ENCODE measurements at places on chromosomes 5 and 9. TPM values are rescaled to one million over a fixed set of nuclear protein-coding genes. Genes with fewer than 3 reads are reported as not detected.

GRCh38 chr5:152106571-152106970 lies 181.9 kb upstream of the GLRA1 start:
- H3K27ac ChIP-seq, result no peak overlapping the region
- no peak overlapping the region for H3K4me3 ChIP-seq
- peaks cover 6% of the 10 kb centered on the region for H3K4me1 ChIP-seq
- no peaks in the 10 kb centered on the region for H3K27me3 ChIP-seq
- H3K36me3 ChIP-seq, result no peaks in the 10 kb centered on the region

DNA sequence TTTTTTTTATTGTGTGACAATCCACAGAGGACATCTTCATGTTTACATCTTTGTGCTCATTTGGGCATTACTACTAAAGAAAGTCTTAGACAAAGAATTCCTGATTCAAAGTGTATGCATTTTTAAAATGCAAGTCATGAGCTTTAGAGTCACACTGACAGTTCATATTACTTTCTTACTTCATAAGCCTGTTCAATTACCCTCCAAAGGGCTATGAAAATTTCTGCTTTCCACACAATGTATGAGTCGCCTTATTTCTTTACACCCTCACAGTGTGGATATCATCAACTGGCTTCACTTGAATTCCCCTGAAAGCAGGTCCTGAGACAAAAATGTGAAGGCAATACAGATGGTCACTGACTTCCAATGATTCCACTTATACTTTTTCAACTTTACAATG lies 280.4 kb upstream of the PTGER4 start:
- H3K27ac ChIP-seq, result no peak overlapping the region
- H3K36me3 ChIP-seq, result no peaks in the 10 kb centered on the region
- DNase-seq, result no peak
- no peak overlapping the region for H3K4me3 ChIP-seq

Gene GLRA1
- polyA plus RNA-seq, result not detected

- no peak for DNase-seq
- no peak overlapping the region for H3K27ac ChIP-seq
Measured at GRCh38 chr5:151015974-151016587, 4.3 kb upstream of the GPX3 start.

Gene GOLGA1
- polyA plus RNA-seq, result 6.3 TPM

- H3K27ac ChIP-seq, result no peak overlapping the region
- peaks cover 2% of the 10 kb centered on the region for H3K36me3 ChIP-seq
- DNase-seq, result no peak
- H3K4me3 ChIP-seq, result peak overlapping the region; percentile 78
Measured at GRCh38 chr9:136437839-136438547, 1.7 kb downstream of the INPP5E start.

Gene PDE6A
- not detected for polyA plus RNA-seq

GRCh38 chr5:82405618-82406204 lies 127.6 kb upstream of the RPS23 start:
- H3K36me3 ChIP-seq, result no peaks in the 10 kb centered on the region
- no peak overlapping the region for H3K27ac ChIP-seq
- peaks cover 11% of the 10 kb centered on the region for H3K4me1 ChIP-seq
- no peaks in the 10 kb centered on the region for H3K27me3 ChIP-seq

Gene FOXD4L4
- polyA plus RNA-seq, result 0.03 TPM

DNA sequence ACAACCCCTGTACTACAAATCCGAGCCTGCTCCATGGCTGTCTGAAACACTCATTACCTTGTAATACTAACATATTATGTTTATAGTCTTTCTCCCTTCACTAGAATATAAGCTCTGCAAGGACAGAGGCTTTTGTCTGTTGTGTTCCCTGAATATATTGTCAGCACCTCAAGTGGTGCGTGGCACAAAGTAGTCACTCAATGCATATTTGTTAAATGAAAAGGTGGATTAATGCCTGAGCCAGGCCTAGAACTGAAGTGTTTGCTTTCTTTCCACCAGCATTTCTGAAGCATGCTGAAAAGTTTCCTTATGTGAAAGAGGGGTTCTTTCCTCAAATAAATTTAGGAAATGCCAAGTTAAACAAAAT lies 36.3 kb downstream of the ELL2 start:
- no peak overlapping the region for H3K4me3 ChIP-seq
- no peaks in the 10 kb centered on the region for H3K4me1 ChIP-seq
- H3K27ac ChIP-seq, result no peak overlapping the region
- H3K36me3 ChIP-seq, result no peaks in the 10 kb centered on the region
- no peaks in the 10 kb centered on the region for H3K27me3 ChIP-seq

DNA sequence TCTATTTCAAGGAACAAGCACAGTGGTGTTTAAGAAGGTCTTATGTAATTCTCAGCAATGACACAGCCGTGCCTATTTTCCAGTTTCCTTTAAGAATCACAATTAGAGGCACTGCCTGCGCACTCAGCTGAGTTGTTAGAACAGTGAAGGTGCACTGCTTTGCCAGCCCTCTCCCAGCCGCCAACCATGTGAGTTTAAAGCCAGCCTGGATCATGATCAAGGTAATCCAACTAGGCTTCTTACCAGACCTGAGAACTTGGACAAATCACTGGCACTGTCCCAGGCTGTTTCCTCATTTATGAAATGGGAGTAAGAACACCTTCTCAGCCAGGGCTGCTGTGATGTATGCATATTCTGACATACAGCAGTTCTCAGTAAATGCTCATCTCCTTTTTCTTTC lies 99.6 kb downstream of the ASTN2 start:
- no peaks in the 10 kb centered on the region for H3K36me3 ChIP-seq
- DNase-seq, result no peak
- no peak overlapping the region for H3K27ac ChIP-seq
- H3K4me3 ChIP-seq, result no peak overlapping the region
- H3K4me1 ChIP-seq, result no peaks in the 10 kb centered on the region
- no peaks in the 10 kb centered on the region for H3K27me3 ChIP-seq
